Urinary bladder (tissue), 4 donors: ENCODE measurements at places on chromosomes 12 and 14. TPM values are rescaled to one million over a fixed set of nuclear protein-coding genes. Genes with fewer than 3 reads are reported as not detected.

- peak; percentile 54 for DNase-seq
Observed at GRCh38 chr14:32203928-32204357, 874 bp upstream of the RNU6-8 start.

Gene RGS6
- 3.3 TPM for total RNA-seq

DNA sequence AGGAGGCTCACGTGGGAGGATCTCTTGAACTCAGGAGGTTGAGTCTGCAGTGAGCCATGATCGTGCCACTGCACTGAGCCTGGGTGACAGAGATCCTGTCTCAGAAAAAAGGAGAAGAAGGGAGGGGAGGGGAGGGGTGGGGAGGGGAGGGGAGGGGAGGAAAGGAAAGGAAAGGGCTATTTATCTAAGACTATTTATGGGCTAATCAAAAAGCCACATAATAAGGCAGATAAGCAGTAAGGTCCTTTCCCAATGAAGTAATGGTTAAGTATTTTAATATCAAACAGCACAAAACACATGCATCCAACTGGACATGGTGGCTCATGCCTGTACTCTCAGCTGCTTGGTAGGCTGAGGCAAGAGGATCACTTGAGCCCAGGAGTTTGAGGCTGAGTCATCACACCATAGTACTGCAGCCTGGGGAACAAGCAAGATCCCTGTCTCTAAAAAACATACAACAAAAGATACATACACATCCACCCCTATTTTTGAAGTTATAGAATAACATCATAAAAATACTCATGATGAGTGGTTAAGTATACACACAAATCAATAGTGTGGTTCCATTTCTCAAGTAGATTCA lies 9.7 kb downstream of the PAWR start:
- no peak for DNase-seq

- no peak for DNase-seq
Observed at GRCh38 chr12:50333441-50333840, 50.1 kb upstream of the LIMA1 start.

Gene GALC
- total RNA-seq: 35.1 TPM

Gene NKX2-1
- total RNA-seq: not detected

DNA sequence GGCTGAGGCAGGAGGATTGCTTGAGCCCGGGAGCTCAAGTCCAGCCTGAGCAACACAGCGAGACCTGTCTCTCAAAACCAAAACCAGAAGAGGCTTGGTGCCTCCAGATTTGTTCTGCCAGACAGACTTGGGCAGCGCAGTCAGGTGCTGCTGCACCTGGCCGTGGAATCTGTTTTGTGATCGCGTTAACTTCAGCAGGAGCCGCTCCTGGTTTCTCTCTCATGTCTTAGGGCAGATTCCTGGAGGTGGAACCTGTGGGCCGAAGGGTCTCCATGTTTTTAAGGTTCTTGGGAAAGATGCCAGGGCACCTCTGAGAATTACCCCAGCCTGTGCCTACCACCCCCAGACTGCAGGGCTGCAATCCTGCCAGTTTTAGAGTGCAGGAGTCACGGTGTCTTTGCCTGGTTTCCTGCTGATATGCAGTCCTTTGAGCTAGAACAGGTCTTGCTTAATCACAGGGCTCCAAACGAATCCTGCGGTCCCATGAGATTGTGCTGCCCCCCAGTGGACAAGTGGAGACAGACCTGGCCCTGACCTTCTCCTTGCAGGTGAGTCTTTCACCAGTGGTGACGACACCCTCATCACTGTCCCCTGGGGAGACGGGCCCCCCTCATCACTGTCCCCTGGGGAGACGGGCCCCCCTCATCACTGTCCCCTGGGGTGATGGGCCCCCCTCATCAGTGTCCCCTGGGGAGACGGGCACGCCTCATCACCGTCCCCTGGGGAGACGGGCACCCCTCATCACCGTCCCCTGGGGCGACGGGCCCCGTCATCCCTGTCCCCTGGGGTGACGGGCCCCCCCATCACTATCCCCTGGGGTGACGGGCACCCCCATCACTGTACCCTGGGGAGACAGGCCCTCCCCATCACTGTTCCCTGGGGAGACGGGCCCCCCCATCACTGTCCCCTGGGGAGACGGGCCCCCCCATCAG lies 37.6 kb downstream of the PACS2 start:
- peak; percentile 78 for DNase-seq

Gene RAD9B
- 2.1 TPM for total RNA-seq

- no peak for DNase-seq
Observed at GRCh38 chr14:88312257-88312656, 10.8 kb downstream of the KCNK10 start.

GRCh38 chr12:19166387-19166786 lies 36.9 kb downstream of the PLEKHA5 start:
- DNase-seq: no peak

- DNase-seq: peak; percentile 35
Observed at GRCh38 chr14:58832095-58832521, 194.3 kb downstream of the DACT1 start.

GRCh38 chr12:33596061-33596460 lies 156.4 kb upstream of the SYT10 start:
- DNase-seq: no peak

Gene SDSL
- total RNA-seq: 0.48 TPM

GRCh38 chr12:100234591-100235304 lies 32.1 kb downstream of the DEPDC4 start:
- DNase-seq: peak; percentile 7

DNA sequence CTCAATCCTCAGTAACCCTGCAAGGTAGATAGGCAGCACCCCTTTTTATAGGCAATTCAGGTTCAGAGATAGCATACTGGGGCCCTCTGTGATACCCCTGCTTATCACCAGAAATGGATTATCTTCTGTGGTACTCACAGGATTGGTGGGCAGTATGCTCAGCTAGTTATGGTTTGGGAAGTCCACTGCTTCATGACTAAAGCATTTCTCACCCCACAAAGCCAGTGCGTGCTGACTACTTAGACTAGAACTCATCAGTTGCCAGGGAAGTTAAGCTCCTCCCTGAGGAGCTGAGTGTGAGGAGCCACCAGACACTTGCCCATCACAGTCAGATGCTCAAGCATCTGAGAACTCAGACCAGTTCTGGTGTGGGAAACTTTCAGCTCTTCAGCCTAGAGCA lies 76.3 kb downstream of the SCAF11 start:
- no peak for DNase-seq

Gene AMDHD1
- 0.16 TPM for total RNA-seq

DNA sequence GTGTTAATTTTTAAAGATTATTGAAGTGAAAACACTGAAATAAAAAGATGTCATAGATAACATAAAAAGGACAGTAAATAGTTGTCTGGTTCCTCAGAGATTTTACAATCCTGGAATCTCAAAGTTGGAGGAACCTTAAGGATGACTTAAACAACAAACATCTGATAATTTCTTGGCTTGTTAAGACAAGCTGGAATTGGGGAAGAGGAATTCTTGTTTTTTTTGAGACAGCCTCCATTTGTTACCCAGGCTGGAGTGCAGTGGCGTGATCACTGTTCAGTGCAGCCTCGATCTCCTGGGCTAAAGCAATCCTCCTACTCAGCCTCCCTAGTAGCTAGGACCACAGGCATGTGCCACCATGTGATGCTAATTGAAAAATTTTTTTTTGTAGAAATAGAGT lies 2.3 kb downstream of the ZNF410 start:
- DNase-seq: no peak

DNA sequence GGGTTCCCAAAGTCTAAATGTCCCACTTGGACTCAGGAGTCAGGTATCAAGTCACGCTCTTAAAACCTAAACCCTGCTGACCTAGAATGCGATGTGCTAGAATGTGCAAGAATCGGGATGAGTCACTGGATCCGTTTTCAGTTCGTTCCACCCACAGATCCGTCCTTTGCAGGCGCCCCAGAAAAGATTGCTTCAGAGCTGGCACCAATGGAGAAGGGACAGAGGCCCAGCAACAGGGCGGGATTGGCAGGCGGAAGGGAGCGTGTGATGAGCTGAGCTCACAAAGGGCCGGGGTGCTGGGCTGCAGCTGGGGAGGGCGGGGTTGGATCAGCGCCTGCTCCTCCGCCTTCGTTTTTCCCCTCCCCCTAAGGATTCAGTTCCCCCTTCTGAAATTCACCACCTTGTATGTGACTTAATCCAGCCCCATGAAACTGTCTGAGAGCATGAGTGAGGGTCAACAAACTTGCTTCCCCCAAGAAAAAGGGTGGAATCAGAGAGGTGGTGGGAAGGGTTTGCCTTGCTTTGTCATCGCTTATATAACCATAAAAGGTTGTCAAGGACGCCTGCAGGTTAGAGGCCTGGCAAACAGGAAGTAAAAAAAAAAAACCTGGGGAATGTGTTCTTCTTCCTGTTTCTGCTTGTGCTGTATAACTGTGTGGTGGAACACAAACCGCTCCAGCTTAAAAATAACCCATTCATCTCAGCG lies 2.8 kb upstream of the UBC start:
- DNase-seq: peak; percentile 98

- DNase-seq: no peak
Observed at GRCh38 chr14:61950340-61950739, 188.1 kb downstream of the SNAPC1 start.

DNA sequence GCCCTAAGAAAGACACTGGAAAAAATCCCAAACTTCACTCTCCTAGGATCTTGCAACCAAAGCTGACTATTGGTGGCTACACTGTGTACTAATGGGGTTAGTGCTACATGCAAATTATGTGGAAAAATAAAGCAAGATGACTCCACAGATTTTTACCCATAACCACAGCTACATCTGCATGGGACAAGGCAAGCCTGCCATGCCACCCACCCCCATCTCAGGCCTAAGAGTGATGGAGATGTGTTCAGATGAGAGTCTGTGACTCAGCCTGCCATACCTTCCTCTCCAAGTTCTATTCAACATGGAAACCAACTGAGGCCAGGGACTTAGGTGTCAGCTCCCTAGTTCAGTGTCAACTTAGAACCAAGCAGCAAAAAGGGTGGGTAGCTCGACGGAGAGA lies 206.2 kb downstream of the PELI2 start:
- DNase-seq: no peak

- DNase-seq: no peak
Observed at GRCh38 chr12:105261010-105261409, 25.0 kb upstream of the APPL2 start.

DNA sequence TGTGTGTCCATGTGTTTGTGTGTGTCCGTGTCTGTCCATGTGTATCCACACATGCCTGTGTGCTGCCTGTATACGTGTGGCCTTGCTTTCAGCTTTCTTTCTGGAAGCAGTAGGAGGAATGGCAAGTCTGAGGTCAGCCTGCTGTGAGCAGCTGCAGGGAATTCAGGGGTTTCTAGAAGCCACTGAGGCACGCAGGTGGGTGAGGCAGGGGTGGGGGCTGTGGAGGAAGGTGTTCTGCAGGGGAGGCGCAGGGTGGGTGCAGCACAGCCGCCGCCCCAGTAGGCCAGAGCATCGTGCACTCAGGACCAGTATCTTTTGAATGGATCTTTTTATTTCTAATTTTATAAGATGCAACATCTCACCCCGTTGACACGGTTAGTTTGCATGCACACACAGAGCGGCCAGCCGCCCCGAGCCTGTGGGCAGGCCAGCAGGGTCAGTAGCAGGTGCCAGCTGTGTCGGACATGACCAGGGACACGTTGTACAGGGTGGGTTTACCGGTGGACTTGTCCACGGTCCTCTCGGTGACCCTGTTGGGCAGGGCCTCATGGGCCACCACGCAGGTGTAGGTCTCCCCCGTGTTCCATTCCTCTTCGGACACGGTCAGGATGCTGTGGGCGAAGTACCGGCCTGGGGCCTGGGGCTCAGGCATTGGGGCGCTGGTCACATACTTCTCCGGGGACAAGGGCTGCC lies 327.7 kb downstream of the TMEM121 start:
- DNase-seq: no peak

DNA sequence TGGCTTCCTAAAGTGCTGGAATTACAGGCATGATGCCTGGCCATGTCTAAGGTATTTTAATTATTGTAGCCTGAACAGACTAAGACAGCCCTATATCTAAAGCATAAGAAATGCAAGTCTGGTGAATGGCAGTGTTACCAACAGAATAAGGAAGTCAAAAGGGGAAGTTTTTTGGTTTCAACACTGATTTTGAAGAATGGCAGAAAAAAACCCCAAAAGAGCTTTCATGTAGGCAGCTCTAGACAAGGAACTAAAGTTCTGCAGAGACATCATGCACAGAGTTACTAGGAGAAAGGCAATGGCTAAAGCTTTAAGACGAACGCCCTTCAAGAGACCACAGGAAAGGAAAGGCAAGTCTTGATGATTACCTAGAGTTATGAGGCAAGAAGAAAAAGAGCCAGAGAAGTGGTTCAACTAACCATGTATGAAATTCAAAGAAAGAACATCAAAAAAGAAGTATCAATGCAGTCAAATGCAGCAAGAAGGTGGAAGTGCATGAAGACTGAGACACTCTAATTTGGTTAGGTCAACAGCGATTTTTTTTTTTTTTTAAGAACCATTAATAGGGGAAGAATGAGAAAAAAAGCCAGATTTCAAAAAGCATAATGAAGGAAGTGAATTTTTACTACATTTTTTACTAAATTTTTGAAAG lies 50.8 kb downstream of the RPS6KA5 start:
- no peak for DNase-seq

DNA sequence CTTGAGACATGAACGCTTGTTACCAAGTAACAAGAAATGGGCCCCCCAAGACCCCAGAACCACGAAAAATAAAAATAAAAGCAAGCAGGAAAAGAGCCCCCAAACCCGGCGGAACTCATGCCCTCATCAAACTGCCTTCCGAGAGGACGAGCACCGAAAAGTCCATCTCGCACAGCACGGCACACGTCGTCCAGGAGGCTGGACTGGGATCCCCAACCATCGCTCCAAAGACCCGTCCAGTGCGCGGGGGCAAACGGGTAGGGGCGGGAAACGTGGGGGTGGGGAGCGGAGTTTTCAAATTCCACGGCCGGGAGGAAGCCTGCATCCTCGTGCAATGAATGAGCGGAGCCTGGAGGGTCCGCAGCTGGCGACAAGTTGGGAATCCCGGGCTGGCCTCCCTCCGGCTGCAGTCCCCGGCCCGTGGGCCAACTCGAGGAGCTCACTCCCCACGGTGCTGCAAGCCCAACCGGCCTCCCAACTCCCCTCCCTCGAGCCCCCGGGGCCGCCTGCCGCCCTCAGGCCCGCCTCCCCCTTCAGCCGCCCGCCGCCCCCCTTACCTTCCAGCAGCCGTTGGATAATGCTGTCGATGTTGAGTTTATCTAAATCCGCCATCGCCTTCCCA lies 484 bp downstream of the PPP1CC start:
- no peak for DNase-seq

Gene RPL10L
- total RNA-seq: not detected

- DNase-seq: no peak
Observed at GRCh38 chr12:4603421-4603820, 41.4 kb downstream of the DYRK4 start.

- no peak for DNase-seq
Observed at GRCh38 chr12:66808606-66809005, 129.7 kb upstream of the GRIP1 start.

- no peak for DNase-seq
Observed at GRCh38 chr12:89470741-89471509, 53.7 kb downstream of the GALNT4 start.

DNA sequence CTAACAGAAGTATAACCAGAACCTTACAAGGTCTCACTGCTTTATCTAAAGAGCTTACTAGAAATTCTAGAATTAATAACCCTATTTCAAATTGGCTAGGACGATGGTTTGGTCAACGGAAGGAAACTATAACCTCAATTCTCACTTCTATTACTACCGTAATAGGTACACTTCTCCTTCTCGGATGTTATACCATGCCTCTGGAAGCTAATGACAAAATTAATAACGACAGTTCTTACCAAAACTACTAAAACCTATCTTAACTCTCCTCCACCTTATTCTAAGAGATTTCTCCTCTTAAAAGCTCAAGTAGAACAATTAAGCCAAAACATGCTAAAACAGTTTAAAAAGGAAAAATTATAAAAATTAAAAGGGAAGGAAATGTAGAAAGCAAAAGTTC lies 23.7 kb upstream of the UBC start:
- DNase-seq: no peak
